ENCODE measurements at places on chromosomes 3 and 15.

DNA sequence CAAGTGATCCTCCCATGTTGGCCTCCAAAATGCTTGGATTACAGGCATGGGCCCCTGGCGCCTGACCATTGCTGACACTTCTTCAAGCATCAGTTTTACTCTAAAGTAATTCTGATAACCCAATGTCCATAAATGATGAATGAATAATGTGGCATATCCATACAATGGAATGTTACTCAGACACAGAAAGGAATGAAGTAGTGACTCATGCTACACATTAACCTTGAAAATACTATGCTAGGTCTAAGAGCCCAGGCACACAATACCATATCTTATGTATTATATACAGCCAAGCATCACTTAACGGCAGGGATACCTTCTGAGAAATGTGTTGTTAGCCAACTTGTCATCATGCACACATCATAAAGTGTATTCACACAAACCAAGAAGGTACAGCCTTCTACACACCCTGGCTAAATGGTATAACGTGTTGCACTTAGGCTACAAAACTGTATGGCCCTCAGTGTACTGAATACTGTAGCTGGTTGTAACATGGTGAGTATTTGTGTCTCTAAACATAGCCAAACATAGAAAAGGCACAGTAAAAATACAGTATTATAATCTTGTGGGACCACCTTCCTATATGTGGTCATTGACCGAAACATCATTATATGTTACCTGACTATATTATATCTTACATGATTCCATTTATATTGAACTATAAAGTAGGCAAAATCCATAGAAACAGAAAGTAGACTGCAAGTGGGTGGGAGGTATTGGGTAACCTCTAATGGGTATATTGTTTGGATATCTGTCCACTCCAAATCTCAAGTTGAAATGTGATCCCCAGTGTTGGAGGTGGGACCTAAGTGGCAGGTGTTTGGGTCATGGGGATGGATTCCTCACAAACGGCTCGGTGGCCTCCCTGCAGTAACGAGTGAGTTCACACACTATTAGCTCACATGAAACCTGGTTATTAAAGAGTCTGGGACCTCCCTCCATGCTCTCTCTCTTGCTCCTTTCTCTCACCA, 31.4 kb downstream of the MKRN2 start:
- no peak for DNase-seq

DNA sequence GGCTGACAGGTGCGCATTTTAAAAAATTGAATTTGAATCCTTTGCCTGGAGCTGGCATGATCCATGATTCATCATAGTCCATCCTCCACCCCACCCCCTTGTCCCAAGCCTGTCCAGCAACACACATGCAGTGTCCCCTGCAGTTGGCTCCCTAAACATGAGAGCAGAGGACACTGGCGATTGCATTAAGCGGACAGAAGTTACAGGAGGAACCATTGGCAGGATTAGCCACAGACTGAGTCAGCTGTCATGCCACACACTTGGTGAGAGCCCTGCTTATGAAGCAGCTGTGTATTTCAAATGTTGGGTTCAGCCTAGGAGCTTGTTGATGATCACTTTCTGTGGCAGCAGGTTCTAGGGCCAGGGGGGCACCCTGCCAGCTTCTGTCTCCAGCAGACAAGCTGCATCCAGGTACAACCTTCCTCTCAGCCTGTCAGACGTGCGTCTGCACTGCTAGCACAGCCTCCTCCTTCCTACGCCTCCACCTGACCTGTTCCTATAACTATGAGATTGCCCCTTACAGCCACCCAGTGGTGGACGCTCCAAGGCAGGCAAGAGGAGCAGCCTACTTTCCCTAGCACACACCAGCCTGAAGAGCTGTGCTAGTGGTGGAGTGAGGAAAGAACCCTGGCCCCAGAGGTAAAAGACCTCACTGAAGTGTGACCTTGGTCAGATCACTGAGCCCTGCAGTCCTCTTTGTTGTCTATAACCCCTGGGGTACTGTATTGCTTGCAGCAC, 121.9 kb downstream of the SLCO3A1 start:
- DNase-seq = no peak

DNA sequence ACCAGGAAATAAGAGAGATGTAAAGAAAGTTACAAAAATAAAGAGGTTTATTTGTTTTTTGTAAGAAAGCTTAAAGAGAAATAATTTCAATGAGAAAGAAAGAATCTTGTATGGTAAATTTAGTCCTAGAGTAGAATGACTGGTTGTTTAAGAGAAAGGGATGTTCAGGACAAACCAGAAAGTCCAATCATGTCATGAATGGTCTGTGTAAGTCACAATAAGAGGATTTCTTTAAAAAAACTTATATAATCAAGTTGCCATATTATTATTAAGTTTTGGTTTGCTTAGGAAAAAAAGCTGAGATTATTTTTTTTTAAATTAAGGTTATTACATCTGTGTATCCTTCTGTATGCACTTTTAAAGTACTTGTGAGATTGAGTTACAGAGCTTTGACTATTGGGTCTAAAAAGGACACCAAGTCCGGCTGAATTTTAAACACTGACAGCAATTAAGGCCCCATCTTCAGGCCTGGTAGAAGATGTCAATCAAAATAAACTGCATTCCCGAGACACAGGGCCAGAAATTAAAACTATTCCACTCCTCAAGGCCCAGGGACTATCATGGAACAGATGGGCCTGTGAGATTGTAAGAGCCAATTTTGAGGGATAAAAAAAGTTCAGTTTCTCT, 12.2 kb downstream of the ERICH6 start:
- DNase-seq = no peak

GRCh38 chr15:50471072-50471471, 46.9 kb downstream of the USP8 start:
- no peak for DNase-seq

GRCh38 chr15:58285212-58285920, 146.4 kb upstream of the LIPC start:
- DNase-seq = no peak

DNA sequence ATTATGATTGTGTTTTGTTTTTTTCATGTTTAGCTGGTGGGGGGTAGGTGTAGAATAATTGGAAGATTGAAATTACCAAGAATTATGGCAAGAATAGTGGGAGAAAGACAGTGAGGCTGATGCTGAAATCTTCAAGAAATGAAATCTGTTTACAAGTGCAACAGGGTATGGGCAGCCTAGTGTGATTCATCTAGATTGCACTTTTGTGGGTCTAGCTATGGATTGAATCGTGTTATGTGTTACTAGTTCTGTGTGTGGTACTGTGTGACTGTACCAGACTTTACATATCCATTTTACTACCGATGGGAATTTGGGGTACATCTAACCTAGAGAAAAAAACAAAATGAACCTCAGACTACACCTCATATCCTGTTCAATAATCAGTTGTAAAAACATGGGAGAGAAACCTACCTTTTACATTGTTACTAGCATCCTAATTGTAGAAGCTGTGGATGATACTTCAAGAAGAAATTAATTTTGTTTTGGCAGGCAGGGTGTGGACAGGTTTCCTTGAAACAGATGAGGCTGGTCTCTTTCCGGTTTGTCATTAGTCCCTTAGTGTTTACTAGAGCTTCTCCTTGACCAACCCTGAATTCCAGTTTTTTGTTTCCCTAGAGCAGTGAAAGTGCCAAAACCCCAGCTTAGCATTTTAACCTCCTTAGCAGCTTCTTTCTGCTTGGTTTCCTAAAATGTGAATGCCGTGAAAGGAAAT, 47.9 kb downstream of the OPA1 start:
- peak; percentile 31 for DNase-seq

DNA sequence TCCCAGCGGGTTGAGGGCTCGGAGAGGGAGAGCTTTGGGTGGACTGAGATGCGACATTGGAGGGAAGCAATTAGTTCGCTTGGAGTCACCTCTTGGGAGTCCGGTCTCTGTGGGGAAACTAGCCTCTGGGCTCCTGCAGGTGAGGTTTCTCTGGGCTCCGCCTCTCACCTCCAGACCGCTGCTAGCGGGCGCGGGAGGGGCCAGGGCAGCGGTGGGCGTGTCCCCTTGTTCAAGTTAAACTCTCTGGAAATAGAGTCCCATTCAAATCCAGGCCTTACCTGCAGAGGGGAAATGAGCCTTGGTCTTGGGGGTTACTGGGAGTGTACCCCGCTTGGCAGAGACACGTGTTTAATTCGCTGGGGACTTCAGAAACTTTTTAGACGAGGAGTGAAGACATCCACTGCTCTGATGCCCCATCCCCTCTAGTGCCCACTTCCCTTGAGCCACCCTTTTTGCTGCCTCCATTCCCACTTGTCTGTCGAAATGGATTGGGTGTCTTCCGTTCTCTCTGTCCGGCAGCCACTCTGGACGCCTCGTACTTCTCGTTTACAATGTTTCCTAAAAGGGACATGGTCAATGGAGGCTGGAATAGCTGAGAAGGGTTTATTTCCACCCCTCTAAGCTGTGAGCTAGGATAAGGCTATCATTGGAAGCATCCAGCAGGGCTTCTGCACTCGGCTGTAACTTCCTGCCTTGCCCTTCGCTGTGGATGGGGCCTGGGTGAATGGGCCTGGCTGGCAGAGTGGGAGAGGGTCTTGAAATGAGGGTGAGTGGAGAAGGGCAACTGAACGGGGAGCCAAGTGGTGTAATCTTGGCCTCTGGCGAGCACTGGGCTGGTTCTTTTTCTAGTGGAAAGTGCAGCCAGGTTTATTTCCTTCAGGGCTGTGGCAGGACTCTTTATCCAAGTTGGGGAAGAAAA, 1.1 kb downstream of the MITF start:
- DNase-seq = no peak

DNA sequence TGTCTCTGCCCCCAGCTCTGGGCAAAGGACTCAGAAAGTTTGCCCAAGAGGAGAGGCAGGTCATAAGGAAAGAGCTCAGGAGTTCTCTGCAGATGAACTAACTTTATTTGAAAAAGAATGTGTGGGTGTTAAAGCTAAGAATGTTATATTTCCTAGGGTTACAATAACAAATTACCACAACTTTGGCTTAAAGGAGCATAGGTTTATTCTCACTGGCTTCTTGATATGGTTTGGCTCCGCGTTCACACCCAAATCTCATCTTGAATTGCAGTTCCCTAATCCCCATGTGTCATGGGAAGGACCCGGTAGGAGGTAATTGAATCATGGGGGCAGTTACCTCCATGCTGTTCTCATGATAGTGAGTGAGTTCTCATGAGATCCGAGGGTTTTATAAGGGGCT, 383.7 kb upstream of the CFAP20DC start:
- DNase-seq = no peak

DNA sequence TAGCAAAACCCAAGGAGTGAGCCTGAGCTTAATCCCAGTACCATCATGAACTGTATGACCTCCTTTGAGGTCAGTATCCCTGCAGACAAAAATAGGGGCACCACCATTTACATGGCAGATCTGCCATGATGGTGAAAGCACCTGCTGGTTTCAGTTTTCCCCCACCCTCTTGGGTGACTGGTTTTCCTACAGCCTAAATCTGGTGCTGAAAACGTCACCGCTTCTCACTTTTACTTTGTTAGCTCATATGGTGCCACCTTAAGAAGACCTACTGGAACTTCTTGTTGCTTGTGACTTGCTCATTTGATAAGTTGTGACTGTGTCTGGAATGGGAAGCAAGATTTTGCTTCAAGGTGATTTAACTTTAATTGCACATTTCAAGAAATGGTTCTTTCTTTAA, 5.1 kb downstream of the PPP1R2 start:
- no peak for DNase-seq

GRCh38 chr15:56339594-56339993, 25.6 kb upstream of the TEX9 start:
- DNase-seq = no peak

DNA sequence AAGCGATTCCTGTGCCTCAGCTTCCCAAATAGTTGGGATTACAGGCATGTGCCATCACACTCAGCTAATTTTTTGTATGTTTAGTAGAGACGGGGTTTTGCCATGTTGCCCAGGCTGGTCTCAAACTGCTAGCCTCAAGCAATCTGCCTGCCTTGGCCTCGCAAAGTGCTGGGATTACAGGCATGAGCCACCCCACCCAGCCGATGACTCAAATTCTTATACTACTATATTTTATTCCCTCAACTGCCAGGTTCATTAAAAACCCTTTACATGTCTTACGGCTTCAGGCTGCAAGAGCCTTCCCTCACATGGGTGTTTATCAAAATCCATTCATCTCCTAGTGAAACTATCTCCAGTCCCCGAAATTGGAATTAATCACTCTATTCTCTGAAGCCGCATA, 63.4 kb downstream of the CBLB start:
- no peak for DNase-seq

DNA sequence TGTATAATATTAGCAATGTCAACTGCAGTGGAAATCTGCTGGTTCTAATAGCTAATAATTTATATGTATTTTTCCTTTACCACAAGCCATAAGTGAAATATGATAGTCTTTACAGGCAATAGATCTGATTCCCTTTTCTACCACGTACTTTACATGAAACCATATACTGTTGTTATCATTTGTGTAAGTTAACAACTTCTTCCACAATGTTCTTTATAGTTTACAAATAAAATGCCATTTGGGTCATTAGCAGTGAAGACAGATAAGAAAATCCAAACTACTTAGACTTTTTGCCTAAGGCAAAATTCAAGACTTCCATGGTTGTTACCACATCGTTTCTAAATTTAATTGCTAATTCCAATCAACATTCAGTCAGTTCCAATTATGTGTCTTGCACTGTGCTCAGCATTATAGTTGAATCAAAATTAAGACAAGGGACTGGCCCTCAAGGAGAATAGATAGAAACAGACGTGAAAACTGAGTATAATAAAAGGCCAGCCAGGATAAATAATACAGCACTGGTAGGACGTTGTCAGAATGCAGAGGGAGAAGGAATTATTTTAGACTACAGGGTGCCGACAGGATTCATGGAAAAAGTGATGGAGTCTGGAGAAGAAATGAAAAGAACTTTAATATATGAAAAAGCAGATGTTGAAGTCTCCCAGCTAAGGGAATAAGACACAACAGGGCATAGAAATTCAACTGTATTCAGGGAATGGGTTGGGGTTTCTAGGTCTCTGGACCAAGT, 249.8 kb downstream of the ALCAM start:
- DNase-seq = no peak
